ENCODE measurements at places on chromosomes 2 and 18. TPM values are rescaled to one million over a fixed set of nuclear protein-coding genes. Genes with fewer than 3 reads are reported as not detected.
A peak's percentile ranks its signal among the peaks of the same experiment; 100 is the strongest.

- no peak for ATAC-seq
These were observed 524.6 kb upstream of the SETBP1 start for GRCh38 chr18:44156126-44156525.

DNA sequence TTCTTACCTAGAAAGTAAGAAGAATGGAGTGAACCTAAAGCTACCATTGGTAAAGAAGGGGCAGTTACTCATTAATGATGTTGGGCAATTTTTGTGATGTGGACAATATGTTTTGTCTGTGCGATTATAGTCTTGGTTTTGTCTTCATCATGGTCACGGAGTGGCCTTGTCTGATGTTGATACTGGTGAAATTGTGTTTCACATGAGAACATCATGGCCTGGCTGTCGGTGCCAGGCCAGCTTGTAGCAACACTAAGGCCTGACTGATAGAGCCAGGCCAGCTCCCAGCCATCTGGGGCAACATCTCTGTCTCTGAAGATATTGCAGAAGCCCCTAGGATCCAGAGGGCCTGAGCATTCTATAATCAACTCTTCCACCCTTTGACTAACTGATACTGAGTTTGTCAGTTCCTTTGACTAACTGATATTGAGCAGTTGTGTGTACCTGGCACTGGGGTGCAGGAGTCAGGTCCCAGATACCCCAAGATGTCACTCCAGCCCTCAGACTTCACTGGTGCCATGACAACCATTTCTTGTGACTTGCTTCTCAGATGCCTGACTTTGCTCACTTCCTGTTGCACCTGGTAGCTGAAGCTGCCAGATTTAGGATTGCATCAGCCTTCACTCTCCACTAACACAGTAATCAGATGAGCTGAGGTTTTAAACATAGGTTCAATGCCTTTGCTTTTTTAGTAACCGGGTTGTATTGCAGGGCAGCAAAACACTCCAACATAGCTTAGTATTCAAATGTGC lies 62.5 kb downstream of the RPIA start:
- peak; percentile 35 for ATAC-seq

DNA sequence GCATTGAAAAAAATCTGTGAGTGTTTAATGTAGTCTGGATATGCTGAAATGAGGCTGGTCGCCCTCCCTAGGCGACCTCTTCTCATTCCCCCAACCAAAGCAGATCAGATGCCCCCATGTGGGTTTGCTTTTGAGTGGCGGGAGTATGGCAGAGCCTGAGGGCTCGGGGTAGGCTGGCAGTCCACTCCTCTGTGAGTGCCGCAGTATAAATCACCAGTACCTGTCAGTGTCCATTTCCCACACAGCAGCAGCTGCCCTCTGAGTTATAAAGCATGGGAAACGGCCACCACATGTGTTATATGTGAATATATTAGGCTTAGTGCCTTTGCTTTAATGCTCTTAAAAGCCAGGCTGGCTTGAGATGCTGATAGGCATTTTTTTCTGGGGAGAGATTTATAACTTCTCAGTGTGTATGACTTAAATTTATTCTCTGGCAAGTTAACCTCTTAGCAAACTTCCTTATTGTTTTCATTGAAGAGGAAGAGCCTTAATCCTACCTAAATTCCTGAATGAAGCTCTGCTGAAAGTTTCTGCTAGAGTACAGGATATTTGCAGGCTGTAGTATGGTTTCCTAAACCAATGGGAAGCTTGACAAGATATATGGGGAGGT lies 3.8 kb downstream of the DCC start:
- no peak for ATAC-seq

DNA sequence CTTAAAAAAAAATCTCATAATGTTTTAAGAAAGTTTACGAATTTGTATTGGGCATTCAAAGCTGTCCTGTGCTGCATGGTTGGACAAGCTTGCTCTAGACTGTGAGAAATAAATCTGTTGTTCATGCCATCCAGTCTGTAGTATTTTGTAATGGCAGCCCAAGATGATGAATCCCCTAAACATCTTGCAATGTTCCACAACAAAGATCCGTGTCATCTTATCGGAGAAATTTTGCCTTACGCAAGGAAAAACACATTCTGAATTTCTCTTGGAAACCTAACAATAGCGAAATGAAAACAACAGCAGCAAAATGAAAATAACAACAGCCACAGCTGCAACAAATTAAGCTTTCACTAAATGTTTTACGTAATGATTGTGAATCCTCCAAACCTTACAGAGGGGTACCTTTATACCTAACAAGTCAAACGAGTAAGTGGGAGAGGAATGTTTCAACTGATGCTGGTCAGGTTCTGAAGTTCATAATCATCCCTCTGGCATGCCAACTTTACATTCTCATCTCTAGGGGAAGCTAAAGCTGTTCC lies 76.1 kb upstream of the RNU4ATAC start:
- no peak for ATAC-seq

DNA sequence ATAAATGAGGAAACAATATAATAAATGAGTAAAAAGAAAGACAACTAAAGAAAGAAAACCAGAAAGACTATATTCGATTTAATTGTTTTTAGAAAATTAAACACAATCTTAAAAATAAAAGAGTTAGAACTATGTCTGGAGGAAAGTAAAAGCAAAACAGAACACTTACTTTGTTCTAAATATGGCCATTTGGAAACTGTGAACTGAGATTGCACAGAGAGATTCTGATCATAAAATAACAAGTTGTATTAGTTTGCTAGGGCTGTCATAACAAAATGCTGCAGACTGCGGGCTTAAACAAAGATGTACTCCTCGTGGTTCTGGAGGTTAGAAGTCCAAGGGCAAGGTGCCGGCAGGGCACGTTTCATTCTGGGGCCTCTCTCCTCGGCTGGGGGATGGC lies 128.1 kb upstream of the AQP4 start:
- ATAC-seq = no peak

- ATAC-seq = peak; percentile 79
These were observed 1.0 kb downstream of the PPP3R1 start for GRCh38 chr2:68251187-68251854.

Gene RAB12
- 29.4 TPM for total RNA-seq

Gene MC2R
- total RNA-seq = not detected

Gene AQP12B
- not detected for total RNA-seq

Gene AQP12A
- not detected for total RNA-seq

Gene GMCL1
- 9.5 TPM for total RNA-seq

Measured in esophagus mucosa (tissue), 1 donor.